ENCODE measurements at places on chromosomes 5 and 9. TPM values are rescaled to one million over a fixed set of nuclear protein-coding genes. Genes with fewer than 3 reads are reported as not detected.
A peak's percentile ranks its signal among the peaks of the same experiment; 100 is the strongest.

HAPLN1 gene
- not detected for total RNA-seq

DNA sequence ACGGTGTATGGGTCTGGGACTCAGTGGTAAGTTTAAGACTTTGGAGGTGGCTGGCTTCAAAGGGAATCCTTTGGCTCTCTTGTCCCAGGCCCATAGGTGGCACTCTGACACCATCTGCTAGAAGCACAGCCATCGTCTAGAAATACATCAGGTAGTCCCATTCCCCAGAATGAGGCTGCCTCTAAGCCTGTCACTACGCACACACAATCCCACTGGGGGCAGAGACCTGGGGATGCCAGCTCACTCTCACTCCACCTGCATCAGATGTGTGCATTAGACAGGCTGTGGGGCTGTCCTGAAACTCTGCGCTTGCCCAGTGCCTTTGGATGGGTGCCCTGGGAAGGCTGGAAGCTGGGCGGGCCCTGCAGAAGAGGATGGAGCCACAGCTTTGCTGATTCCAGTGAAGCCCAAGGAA is 127.5 kb upstream of the PANK3 start:
- no peaks in the 10 kb centered on the region for H3K4me1 ChIP-seq
- no peaks in the 10 kb centered on the region for H3K27me3 ChIP-seq
- H3K4me3 ChIP-seq, result no peak overlapping the region
- H3K27ac ChIP-seq, result no peak overlapping the region
- H3K36me3 ChIP-seq, result no peaks in the 10 kb centered on the region

SPOUT1 gene
- 83.3 TPM for total RNA-seq

DNA sequence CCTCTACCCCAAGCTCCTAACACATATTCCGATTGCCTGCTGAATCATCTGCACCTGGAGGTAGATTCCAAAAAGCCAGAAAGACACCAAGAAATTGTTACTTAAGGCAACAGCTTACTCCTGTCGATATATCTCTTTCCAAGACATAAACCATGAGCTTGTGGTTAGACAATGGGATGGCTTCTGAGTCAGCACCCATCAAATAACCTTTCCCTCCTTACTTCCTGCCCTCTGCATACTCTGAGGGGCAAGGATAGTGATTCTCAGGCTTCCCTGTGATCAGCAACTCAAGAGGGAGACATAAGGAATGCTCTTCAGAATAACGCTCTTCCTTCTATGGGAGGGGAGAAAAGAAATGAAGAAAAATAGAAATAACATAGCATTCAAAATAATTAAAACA is 70.9 kb downstream of the TMEM215 start:
- H3K27me3 ChIP-seq, result peaks cover 6% of the 10 kb centered on the region
- H3K4me3 ChIP-seq, result no peak overlapping the region
- H3K36me3 ChIP-seq, result no peaks in the 10 kb centered on the region
- no peaks in the 10 kb centered on the region for H3K4me1 ChIP-seq

DNA sequence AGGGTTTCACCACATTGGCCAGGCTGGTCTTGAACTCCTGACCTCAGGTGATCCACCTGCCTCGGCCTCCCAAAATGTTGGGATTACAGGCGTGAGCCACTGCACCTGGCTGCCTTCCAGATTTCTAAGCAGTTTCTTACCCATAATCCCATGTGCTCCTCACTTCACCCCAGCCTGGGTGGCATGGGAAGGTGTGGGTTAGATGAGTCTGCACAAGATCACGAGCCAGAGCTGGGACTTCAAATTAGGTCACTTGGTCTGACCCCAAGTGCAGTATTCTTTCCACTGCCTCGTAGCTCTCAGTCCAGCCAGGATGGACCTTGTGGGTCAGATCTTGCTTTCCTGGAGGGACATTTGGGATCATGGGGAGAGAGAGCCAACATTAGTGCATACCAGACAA is 37.5 kb upstream of the STRBP start:
- no peak overlapping the region for H3K27ac ChIP-seq
- no peak for DNase-seq
- H3K4me3 ChIP-seq, result no peak overlapping the region

DNA sequence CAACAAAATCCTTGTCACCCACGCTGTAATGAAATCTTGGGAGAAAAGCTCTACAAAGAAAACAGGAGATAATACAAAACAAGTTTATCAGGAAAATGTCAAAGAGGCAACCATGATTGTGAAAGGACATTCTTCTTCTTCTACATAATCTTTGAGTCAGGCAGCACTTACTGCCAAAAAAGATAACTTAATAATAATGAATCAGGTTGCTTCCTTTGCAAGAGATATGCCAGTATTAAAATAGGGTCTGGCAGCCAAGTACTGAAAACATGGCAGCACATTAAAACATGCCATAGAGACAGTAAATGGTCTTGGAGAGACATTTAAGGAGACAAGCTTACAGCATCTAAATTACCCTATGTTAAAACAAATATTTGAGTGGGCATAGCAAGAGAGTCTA is 1573.4 kb downstream of the EFNA5 start:
- H3K27me3 ChIP-seq, result no peaks in the 10 kb centered on the region
- no peak for DNase-seq
- no peak overlapping the region for H3K27ac ChIP-seq
- H3K4me3 ChIP-seq, result no peak overlapping the region
- H3K4me1 ChIP-seq, result no peaks in the 10 kb centered on the region

GRCh38 chr9:131275332-131276093 is 797 bp downstream of the FAM78A start:
- peak overlapping the region; percentile 99 for H3K4me3 ChIP-seq
- H3K27me3 ChIP-seq, result no peaks in the 10 kb centered on the region
- H3K4me1 ChIP-seq, result peaks cover 36% of the 10 kb centered on the region
- peak; percentile 62 for DNase-seq
- H3K27ac ChIP-seq, result peak overlapping the region; percentile 99
- H3K36me3 ChIP-seq, result peaks cover 48% of the 10 kb centered on the region

- H3K27me3 ChIP-seq, result peaks cover 4% of the 10 kb centered on the region
- H3K4me1 ChIP-seq, result no peaks in the 10 kb centered on the region
- H3K36me3 ChIP-seq, result no peaks in the 10 kb centered on the region
- no peak for DNase-seq
Observed at GRCh38 chr5:172558076-172558976, 82.7 kb upstream of the NEURL1B start.

- H3K4me1 ChIP-seq, result no peaks in the 10 kb centered on the region
- no peaks in the 10 kb centered on the region for H3K36me3 ChIP-seq
- no peak overlapping the region for H3K27ac ChIP-seq
- no peak overlapping the region for H3K4me3 ChIP-seq
- peaks cover 8% of the 10 kb centered on the region for H3K27me3 ChIP-seq
Observed at GRCh38 chr5:95669540-95669939, 13.3 kb downstream of the SPATA9 start.

GRCh38 chr5:13913962-13914361 is 30.5 kb downstream of the DNAH5 start:
- H3K4me1 ChIP-seq, result no peaks in the 10 kb centered on the region
- DNase-seq, result no peak
- no peaks in the 10 kb centered on the region for H3K36me3 ChIP-seq
- H3K4me3 ChIP-seq, result no peak overlapping the region

Measured in activated CD8-positive, alpha-beta memory T cell treated with anti-CD3 and anti-CD28 coated beads, Interleukin-2, amount 10 ng/mL, durations not matched to agents 7 days and 5 days (primary cell).